AG09319 (cell line): ENCODE measurements at places on chromosomes 13 and 19.

GRCh38 chr19:13055213-13056051 is 47.2 kb downstream of the LYL1 start:
- peak; percentile 89 for DNase-seq

GRCh38 chr19:50831026-50831396 is 2.4 kb downstream of the KLK15 start:
- no peak for DNase-seq

- DNase-seq = no peak
Measured at GRCh38 chr13:73065036-73065435, 6.2 kb downstream of the KLF5 start.

DNA sequence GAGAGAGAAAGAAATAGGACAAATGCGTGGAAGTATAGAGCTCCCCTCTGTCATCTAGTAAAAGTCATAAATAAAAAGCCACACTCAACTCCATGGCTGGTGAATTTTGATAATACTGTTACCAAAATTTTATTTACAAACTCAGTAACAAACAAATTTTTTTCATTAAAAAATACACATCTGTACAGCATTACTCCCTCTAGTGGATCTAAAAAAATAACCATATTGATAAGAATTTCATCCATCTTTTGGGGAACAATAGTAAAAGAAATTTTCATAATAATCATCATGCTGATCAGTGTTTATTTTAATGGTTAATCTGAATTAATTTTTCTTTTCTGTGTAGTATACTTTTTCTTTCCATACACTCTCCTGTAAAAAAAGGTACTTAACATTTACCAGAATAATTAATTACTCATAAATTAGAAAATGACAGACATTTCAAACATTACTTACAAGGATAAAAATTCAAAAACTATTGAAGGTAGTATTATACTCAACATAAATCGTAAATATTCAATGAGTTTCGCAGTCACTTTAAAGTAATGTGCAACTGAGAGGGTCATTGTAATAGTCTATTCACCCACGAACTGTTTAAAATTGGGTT is 173.5 kb upstream of the LSM14A start:
- no peak for DNase-seq

GRCh38 chr19:34649886-34650543 is 26.9 kb downstream of the SCGB2B2 start:
- no peak for DNase-seq

DNA sequence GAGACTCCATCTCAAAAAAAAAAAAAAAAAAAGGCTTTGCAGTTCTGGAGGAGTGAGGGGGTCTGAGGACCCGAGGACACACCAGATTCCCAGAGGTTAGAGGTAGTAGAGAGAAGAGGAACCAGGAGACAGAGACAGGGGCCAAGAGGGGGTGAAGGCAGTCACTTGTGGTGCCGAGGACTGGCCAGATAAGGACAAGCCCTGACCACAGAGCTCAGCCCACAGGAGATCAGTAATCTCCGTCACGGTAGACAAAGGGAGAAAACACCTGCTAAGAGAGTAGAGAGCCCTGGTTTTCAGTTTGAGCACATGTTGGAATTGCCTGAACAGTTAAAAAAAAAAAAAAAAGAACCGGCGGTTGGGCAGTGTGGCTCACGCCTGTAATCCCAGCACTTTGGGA is 1.7 kb upstream of the PRAM1 start:
- no peak for DNase-seq

GRCh38 chr13:38494445-38494844 is 144.8 kb downstream of the UFM1 start:
- no peak for DNase-seq

DNA sequence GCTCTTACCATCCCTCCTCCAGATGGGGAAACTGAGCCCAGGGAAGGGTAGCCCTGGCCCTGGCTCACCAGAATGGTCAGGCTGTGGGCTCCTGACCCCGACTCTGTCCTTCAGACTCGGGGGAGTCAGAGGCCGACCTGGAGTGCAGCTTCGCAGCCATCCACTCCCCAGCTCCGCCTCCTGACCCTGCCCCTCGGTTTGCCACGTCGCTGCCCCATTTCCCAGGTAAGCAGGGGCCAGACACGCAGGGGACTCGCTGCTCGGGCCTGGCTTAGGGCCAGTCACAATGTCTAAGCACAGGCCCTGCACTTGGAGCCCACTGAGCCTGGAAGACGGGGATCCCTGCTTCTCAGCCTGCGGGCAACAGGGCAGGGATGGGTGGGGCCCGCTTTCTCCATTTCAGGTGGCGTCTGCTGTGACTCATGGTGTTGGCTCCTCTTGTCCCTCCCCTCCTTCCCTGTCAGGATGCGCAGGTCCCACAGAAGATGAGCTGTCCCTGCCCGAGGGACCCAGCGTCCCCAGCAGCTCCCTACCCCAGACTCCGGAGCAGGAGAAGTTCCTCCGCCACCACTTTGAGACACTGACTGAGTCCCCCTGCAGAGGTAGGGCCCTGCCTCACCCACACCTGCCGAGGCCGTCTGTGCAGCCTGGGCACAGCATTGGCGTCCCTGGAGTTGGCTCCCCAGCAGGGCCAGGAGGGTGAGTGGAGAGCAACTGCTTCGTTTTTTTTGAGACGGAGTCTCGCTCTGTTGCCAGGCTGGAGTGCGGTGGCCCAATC is 9.2 kb upstream of the OVOL3 start:
- no peak for DNase-seq

GRCh38 chr13:21674490-21675009 is 3.7 kb downstream of the FGF9 start:
- no peak for DNase-seq

DNA sequence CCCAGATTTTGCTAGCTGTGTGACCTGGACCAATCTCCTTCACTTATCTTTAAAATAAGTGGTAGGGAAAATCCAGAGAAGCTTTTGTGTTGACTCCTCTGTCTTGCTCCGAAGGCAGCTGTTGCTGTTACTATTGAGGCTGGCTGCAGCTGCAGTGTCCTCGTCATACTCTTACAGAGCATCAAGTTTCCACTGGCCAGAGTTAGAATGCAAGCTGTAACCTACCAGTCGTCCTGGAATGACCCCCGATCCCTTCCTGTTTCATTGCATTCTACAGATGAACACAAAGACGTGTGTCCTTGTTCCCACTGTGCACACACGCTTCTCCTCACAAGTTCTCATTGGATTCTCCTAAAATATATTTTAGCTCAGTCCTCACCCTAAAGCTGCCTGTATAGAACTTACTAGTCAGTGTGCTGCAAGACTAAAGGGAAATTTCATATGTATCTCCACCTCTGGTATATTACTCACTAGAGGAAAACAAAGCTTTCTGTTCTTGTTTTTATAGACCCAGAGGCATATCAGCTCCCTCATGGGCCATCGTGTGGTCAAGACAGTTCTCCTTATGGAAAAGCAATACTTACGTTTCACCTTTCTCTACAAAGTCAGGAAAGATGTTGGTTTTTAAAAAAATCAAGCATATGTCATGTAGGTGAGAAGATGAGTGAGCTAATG is 589.8 kb downstream of the LMO7 start:
- DNase-seq = no peak

DNA sequence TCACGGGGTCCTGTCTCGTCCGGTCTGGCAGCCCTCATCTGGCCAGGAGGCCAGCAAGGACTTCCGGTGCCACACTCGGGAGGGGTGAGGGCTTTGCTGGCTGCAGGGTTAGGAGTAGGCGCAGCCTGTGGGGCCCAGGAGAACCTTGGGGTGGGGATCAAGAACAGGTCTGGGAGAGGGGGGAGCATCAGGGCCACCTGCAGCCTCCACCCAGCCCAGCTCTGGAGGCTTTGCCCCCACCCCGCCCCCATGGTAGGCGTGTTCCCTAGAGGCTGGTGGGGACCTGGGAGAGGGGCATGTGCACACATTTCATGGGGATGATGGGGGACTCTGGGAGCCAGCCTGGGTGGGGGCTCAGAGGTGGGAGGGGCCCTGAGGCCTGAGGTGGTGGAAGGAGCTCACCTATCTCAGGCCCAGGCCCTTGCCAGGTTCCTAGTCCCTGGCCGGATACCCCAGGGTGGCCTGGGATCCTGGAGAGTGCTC is 23.3 kb downstream of the WTIP start:
- DNase-seq = no peak

- no peak for DNase-seq
Measured at GRCh38 chr13:110713981-110714796, 689 bp downstream of the ING1 start.
